ENCODE measurements at places on chromosomes 11 and 22. TPM values are rescaled to one million over a fixed set of nuclear protein-coding genes. Genes with fewer than 3 reads are reported as not detected.

The CNTN5 gene
- not detected for total RNA-seq

The ARHGAP8 gene
- 67.5 TPM for total RNA-seq

The FIBIN gene
- not detected for total RNA-seq

The TCIRG1 gene
- 101 TPM for total RNA-seq

The MRGPRX4 gene
- total RNA-seq, result not detected

The NFAM1 gene
- 0.12 TPM for total RNA-seq

The ANAPC15 gene
- 65.6 TPM for total RNA-seq

The HIC2 gene
- total RNA-seq, result 6.7 TPM

The RCOR2 gene
- total RNA-seq, result 10.8 TPM

The UPK2 gene
- total RNA-seq, result 0.42 TPM

The ADM gene
- 87.2 TPM for total RNA-seq
